Activated CD8-positive, alpha-beta memory T cell treated with anti-CD3 and anti-CD28 coated beads for 1 hour (primary cell): ENCODE measurements at places on chromosomes 7 and 10.

DNA sequence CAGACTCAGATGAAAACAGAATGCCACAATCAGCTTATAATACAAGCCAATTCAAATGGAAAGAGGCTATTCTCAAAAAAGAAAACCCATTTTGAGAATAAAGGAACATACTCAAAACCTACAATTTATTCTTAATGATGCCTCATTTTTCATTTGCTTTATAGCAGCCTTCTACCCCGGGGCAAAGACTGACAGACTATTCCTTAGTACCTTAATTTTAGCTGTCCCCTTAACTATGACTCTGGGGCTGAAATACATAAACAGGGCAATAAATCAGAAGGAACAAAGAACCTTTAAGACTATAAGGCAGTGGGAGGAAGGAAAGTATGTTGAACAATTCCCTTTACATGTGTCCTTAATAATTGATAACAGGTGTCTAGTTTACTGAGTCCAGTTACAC is 76.8 kb downstream of the TMEM106B start:
- no peak for DNase-seq

GRCh38 chr7:107768263-107768662 is 24.3 kb downstream of the CBLL1 start:
- no peak for DNase-seq

DNA sequence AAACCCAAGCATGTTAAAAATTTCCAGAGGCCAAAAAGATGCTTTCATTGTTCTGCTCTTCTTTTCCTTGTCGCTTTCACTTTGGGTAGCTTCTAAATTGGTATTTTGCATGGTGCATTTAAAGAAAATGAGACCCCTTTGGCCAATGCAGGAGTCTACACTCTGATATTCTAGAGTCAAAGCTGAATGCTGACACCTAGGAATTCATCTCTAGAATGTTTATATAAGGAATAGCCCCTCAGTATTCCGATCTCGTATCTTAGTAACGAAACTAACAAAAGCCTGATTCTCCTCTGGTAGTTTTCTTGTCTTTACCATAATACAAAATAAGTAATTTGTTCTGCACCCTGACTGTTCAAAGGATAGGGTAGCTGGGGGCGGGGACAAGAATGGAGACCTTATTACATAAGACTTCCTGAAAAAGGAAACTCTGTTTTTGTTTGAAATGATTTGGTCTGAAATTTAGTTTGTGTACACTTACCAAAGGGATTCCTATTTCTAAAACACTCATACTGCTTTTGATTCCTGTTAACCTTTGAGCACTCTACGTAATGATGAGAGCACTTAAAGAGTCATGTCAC is 17.1 kb downstream of the IKZF1 start:
- DNase-seq = no peak

DNA sequence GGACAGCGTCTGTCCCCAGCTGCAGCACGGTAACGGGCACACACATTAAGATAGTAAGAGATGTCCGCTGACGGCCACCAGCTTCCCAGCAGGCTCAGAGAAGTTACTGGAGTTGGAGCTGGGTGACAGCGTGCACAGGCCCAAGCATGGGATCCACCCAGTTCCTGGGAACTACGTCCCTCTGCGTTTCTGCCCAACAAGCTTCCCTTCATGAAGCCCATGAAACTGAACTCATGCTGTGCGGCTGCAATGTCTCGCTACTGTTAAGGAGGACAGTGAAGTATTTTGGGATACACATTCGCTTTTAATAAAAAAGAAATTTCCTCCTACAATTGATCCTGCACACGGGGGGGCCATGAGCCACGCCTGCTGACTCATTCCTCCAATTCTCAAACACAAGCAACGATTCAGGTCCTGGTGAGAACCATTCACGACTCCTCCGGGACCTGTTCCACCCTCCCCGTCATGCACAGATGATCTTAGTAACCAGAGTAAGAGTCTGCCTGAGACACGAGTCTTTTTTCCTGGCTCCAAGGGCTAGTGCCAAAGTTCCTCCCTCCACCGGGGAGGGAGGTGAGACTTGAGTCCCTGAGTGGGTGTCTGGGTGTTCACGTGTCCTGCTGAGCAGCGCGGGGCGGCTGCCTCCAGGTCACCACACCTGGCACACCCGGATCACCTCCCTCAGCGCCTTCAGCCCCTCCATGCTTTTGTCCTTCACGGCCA is 2.6 kb downstream of the PSMG3 start:
- DNase-seq = no peak

DNA sequence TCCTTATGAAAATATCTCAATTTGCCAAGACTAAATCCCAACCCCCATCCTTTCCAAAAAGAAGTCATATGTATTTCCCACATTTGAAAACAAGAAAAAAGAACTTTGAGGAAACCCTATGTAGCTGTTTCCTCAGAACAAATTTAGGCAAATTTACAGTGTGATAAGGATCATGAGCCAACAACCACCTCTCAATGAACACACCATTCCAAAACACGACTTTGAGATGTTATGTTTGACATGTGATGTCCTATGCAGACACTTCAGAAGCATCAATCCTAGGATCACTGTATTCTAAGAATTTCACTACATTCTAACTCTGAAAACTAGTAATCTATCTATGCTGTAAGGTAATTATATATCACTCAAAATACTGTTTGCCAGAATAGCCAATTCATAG is 62.2 kb downstream of the NT5C2 start:
- DNase-seq = no peak

GRCh38 chr10:114845978-114846693 is 24.6 kb downstream of the FHIP2A start:
- DNase-seq = no peak

- no peak for DNase-seq
These were observed 536.4 kb downstream of the GRM8 start for GRCh38 chr7:126716321-126716720.

GRCh38 chr7:47693216-47693615 is 111.3 kb upstream of the TNS3 start:
- DNase-seq = no peak

DNA sequence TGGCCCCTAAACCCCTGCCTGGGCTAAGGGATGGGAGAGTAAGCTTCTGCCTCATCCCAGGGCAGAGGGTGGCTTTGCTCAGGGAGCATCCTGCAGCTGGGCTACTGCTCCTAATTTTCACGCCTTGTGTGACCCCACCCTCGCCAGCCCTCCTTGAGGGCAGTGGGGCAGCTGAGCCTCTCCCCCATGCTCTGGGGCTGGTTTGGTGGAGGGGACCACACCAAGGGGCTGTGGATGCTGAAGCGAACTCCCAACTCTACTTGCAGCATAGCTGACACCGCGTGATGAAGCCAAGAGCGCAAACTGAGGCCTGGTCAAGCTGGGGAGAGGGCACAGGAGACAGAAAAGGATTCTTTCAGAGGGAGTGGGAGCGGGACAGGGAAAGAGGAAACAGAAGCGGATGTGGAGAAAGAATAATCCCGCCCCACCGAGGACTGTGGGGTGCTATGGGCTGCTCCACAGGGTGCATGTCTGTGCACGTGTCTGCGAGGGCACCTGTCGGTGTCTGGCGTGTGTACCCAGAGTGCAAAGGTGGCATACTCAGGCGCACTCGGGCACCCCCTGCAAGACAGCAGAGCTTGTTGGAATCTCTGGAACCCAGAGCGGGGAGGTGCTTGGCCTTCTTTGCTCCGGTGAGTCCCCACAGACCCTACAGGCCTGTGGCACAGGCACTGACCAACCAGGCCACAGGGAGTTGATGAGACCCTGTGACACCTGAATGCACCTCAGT is 19.4 kb upstream of the RASGEF1A start:
- no peak for DNase-seq

DNA sequence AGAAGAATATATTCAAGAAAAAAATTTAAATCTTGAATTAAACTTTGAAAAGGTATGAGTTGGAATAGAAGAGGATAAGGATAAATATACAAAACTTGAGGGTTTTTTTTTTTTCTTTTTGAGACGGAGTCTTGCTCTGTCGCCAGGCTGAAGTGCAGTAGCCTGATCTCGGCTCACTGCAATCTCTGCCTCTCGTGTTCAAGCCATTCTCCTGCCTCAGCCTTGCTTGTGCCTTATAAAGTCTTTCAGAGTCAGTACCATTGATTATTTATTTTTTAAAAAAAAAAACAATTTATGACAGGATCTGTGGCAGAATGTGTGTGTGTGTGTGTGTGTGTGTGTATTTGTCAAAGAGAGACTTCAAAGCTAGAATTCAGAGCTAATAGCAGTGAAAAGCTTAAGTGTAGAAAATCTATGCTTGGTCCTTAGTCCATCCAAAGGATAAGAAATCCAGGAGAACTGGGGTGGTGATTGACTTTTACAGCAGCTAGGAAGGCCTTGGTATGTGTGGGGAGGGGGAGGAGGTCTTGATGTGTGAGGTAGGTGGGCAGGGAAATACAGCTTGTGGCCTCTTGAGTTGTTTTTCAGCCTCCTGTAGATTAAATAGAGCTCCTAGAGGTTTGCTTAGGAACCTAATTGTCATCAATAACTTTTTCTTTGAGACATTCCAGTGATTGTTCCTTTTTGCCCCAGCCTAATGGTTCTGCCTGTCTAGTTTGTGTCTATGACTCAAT is 2.4 kb downstream of the HECTD2 start:
- DNase-seq = no peak

DNA sequence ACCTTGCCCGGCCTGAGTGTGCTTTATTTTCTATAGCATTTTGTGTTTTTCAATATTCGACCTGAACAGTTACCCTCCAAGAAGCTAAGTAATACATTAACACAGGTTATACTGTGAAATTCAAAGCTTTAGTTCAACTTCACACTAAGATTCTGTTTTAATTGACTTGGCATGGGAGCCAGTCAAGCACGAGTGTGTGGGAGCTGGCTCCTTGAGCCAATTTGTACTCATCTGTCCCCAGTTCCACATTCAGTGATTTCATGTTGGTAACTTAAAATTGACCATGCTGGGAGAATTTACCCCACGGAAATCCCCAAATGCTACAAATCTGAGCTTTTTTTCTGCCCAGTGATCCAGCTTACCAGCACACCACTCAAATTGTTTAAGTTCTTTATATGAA is 20.3 kb downstream of the TSPAN12 start:
- no peak for DNase-seq

GRCh38 chr7:94056796-94057207 is 52.6 kb upstream of the BET1 start:
- no peak for DNase-seq

DNA sequence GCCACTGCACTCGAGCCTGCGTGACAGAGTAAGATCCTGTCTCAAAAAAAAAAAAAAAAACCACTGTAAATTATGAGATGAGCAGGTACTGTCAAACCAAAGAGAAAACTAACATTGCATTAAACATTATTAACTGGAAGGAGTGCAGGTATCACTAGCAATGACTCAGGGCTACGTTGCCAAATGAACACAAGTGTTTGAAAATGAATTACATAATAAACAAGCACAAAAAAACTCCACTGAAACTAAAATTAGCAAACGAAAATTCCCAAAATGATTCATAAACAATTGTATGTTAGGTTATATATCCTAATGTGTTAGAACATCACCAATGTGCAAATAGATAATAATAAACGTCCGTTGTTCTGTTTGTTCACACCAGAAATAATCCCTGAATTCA is 42.8 kb downstream of the NSUN6 start:
- no peak for DNase-seq

DNA sequence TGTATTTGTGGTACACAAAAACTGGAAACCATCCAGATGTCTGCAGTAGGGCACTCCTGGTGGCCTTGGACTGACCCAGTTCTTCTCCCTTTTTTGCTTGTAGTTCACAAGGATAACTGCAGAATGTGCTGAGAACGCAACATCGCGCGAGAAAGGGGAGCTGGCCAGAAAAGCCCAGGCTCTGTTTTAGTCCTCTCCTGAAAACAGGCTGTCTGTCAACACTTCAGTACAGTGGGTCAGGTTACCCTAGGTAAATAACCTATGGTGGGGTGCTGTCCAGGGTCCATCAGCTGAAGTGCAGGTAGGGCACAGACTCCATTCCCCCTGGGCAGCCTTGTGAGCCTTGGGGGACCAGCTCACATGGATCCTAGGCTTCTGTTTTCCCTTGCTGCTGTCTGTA is 495.8 kb downstream of the MDFIC start:
- DNase-seq = no peak

- no peak for DNase-seq
These were observed 11.9 kb downstream of the LAT2 start for GRCh38 chr7:74221713-74222112.

DNA sequence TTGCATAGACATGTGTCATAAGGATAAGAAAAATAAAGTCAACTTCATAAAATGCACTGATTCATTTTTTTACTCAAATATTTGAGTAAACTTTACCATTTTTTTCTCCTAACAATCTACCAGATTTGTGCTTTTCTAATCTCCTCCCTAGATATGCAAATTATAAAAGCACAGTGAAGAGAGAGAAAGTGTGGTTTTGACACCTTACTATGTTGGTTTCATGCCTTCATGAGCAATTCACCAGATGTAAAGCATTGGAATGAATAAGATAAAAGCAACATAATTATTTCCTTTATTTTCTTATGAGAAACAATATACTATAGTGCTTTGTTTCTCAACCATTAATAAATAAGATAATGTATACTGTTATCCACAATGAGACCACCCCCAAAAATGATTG is 432.5 kb upstream of the PCDH15 start:
- no peak for DNase-seq

- no peak for DNase-seq
These were observed 4.9 kb downstream of the PILRA start for GRCh38 chr7:100378114-100378755.

DNA sequence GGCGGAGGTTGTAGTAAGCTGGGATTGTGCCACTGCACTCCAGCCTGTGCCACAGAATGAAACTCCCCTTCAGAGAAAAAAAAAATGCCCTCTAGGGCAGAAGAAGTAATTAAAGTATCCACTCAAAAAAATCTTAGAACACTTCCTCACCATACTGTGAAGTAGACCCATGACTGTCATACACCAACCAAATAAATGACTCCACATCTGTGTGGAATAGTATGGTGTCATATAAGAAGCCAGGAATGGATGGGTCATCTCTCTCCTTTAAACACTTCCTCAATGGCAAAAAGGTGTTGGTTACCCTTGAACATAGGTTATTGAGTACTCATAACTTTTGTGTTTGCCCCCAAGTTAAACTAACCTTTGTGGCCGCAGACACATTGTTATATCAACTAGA is 48.1 kb upstream of the PCGF5 start:
- no peak for DNase-seq

DNA sequence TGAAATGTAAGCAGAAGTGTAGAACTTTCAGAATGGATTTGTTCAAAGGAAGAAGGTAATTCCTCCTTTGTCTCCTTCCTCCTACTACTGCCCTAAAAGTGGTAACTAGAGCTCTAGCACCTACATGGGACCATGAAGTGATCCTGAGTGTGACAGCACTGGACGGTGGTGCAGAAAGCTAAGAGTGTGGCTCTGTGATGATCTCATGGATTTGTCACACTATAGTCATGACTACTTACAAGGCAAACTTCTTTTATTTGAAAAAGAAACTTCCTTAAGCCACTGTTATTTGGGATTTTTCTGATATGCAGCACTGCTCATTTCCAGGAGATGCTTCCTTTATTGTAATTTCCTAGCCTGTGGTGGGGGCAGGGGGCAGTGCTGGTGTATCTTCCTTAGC is 5.8 kb upstream of the FHIP2A start:
- DNase-seq = no peak

DNA sequence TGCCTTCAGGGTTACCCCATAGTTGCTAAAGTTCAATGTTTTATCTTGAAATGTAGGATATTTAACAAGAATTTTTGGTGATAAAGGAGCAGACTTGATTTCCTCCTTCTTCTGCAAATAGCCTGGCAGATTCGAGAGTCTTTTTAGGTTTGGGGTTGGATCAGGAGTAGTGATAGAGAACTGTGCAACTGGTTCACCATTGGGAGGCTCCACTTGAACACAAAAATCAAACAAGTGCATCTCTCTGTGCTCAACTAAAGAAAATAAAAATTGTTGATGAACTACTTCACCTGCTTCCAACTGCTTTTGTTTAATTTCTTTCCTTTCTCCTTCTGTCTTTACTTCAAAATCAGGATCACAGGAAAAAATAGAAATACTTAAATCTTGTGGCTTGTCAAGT is 58.5 kb downstream of the MACC1 start:
- no peak for DNase-seq
